ENCODE measurements at places on chromosomes 2 and 18.

GRCh38 chr2:179571252-179571651 lies 290.2 kb downstream of the ZNF385B start:
- no peak for DNase-seq

- peak; percentile 17 for DNase-seq
These were observed 1.8 kb upstream of the ALK start for GRCh38 chr2:29923110-29923721.

DNA sequence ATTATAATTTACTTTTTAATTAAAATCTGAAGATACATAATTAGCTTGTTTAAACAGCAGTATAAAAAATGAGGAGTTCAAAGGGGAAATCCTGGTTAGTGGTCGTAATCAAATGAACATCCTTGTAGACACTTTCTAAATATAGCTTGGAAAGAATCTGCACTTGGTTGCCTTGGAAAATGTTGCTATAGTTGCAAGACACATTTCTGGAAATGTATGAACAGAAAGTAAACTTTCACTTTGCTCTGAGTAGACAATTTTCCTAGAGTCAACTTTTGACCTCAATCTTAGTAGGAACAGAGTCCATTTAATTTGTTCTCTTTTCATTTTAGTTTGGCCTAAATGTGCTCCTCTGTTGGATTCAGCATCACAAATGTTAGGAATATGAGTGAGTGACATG lies 38.3 kb downstream of the GCA start:
- no peak for DNase-seq

GRCh38 chr18:22169889-22170420 lies 566 bp downstream of the GATA6 start:
- no peak for DNase-seq

GRCh38 chr2:129864719-129865118 lies 114.7 kb upstream of the RAB6C start:
- DNase-seq: no peak

DNA sequence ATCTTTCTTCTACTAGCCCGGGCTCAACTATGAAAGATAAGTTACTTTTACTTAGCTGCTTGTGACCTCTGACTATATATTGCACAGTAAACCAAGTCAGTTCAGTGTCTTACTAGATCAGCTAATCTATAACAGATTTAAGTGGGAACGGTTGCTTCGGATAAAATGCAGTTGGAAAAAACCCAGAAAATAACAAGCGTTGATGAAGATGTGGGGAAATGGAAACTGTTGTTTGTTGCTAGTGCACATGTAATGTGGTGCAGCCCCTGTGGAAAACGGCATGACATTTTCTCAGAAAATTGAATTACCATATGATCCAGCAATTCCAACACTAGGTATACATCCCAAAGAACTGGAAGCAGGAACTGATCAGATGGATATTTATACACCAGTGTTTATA lies 248.5 kb downstream of the PRKCE start:
- DNase-seq: no peak

DNA sequence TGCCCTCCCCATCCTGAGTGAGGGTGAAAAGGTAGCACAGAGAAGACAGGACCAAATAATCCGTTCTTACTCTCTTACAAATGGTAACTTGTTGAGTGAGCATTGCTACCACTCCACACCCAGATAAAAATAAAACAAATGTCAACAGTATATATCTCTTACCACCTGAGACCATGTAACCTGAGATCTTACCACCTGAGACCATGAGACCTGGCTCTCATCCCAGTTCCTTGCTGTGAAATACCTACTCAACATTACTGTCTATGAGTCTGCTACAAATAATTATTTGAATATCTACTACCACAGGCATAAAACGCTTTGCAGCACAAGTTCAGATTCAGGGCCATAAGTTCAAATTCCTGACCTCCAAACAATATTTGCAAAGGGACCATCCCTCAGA lies 234.7 kb downstream of the C1D start:
- DNase-seq: no peak

DNA sequence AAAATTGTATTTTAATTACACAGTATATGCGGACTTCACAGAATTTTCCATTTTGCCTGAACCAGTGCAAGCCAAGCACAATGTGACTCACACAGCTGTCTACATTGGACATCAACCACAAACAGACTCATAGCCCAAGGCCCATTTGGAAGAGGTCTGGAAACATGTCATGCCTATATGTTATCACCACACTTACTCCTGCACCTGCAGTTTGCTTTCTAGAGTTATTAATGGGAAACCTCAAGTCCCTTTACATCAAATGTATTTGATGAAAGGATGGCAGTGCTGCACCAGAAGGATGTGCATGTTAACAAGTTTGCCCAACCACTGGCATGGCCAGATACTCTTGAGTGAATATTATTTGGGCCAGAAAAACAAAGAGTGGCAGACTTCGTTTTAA lies 548.9 kb upstream of the CDH2 start:
- DNase-seq: no peak

Data from stimulated activated CD8-positive, alpha-beta memory T cell treated with anti-CD3 and anti-CD28 coated beads, Interleukin-7, amount 100 ng/mL, for 4 hours (primary cell).